LoVo (cell line): ENCODE measurements at places on chromosomes 3 and 15.
A peak's percentile ranks its signal among the peaks of the same experiment; 100 is the strongest.

- DNase-seq: no peak
Observed at GRCh38 chr3:123156276-123156995, 45.3 kb upstream of the SEC22A start.

DNA sequence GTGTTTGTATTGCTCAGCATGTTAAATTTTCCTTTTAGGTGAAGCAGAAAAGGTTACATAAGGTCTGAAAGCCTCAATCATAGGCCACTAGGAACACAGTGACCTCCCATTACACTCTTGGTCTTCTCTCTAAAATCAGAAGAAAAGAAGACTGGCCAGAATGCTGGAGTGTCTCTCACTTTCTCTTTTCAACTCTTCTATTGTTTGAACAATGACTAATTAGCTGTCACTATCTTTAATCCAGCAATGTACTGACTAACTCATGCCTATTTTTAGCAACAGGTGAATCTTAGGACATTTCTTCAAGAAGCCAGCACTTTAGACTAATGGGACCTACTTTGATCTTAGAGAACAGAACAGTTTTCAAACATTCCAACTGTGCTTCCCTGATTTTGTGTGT, 142.8 kb downstream of the TGFBR2 start:
- DNase-seq: peak; percentile 26

DNA sequence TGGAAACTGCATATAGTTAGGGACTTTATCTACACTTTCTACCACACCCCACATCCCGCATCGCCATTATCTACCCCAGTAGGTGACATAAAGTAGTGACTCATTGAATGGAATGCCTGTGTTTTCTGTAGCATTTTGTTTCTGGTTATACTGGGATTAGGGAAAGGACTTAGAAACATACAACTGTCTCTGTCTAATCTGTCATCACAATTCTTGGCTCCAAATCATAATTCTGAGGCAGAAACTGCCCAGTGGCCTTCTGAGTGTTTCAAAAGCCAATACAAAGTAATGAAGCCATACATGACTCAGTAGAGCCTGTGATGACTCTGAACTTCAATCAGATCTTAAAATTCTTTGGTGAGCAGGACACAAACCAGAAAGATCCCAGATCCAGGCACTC, 115.7 kb upstream of the CHRM5 start:
- DNase-seq: peak; percentile 68

DNA sequence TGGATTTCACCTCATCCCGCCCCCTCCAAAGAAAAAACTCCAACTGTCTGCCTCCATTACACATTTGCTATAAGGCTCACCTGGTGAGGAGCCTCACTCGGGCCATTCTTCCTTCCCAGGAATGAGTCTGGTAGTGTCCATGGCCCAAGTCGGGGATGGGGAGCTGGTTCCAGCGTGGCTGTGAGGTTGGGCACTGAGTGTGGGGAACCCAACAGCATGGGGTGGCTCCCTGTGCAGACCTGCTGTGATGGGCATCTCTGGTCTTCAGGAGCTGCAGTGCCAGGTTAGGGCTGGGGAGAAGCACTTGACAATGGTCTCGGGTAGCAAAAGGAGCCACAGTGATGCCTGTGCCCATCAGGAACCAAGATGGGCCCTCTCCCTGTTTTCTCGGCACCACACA, 39.2 kb downstream of the TMEM158 start:
- DNase-seq: no peak

DNA sequence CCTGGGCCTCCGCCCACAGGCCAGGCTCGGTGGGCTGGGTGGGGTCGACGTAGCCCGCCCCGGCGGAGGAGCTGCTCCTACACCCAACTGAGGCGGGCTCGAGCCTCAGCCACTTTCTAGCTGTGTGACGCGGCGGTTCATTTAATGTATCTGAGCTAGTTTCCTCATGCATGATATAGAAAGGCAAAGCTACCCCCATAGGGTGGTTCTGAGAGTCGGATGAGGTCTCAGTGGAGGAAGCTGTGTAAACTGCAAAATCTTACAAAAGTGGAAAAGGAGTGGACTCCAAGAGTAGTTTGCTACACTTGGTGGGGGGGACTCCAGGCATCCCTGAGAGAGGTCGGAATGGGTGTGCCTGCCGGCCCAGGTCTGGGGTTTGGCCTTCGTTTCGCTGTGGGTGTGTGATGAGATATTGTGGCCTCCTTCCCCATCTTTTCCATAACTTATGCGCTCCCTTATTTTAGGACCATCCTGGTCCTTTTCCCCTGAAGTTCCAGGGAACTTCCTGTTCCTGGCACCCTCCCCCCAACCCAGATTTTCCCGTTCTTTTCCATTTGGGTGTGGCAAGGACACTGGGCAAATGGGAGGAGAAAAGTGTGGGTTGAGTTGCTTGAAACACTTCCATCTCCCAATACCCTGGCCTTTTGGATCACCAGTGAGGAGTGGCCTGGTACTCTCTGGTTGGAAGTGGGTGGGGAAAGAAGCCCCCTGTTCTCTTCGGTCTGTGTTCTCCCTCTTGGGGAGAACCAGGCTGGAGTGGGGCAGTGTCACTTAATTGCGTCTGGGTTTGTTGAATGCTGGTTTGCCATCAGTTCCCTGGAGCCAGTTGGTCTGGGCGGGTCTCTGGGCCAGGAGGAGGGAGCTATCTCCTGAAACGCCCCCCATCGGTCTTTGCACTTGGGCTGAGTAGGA, 1.1 kb downstream of the PDIA5 start:
- DNase-seq: peak; percentile 16

DNA sequence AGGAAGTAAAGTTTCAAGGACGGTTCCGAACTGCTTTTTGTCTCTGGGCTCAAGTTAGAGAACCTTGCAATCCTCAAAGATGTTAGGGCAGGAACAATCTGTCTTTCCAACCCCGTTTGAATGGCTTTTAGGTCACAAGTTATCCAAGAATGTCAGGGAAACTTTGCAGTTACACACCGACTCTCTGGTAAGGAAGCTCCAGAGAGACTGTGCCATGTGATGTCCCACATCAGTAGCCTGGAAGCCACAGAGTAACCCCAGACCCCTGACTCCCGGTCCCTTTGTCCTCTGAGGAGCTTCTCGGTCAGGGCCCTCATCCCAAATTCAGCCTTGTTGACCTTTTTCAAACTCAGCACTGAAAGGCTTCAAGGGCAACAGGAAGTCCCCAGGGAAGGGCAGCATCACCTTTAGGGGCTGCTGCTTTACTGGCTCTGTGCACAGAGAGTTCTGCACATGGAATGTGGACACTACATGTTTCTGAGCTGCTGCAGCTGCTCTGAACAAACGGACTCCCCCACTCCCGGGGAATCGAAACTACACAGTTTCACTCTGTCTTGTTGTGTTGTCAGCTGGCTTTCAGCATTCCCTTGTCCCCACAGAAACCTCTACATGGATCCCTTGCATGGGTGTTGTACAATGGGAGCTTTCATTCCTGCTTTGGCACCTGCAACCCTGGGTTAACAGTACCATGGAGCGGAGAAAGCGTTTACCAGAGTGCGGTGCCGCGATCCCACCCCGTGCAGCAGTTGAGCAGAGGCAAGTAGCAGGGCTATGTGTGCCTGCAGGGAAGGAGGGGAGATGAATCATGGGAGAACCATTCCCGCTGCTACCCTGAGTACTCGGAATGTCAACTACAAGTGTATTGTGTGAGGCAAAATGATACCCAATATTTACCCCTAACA, 408.2 kb upstream of the THBS1 start:
- no peak for DNase-seq

DNA sequence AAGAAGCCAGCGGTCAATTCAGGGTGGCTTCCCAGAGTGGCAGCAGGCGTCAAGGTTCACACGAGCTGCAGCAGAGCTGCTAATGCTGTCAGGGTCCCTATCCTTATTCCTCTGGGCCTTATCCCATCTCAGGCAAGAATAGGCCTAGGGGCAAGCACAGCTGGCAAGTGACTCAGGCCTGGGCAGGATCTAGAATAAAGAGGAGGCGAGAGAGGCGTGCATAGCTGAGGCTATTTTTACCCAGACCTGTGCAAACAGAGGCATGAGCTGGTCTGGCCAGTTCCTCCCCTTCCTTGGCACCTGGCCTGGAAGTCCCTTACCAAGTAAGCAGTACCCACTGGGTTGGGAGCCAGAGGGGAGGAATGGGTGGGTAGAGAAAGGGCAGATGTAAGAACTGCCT, 12.2 kb upstream of the VIPR1 start:
- peak; percentile 87 for DNase-seq

DNA sequence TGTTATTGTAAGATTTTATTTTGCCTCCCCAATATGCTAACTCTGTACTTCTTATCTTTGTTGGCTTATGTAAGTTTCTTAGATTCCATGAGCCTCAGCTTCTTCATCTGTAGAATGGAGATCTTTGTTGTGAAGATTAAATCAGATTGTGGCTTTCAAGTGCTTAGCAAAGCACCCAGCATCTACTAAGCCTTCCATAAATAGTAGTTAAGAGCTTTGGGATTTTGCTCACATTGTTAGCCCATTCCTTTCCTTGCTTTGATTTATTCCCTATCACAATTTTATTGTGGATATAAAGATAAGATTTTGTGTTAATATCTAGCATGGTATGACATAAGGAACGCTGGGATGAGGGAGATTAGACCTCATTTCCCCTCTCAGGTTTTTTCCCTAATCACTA, 501.4 kb downstream of the PYDC2 start:
- DNase-seq: no peak

DNA sequence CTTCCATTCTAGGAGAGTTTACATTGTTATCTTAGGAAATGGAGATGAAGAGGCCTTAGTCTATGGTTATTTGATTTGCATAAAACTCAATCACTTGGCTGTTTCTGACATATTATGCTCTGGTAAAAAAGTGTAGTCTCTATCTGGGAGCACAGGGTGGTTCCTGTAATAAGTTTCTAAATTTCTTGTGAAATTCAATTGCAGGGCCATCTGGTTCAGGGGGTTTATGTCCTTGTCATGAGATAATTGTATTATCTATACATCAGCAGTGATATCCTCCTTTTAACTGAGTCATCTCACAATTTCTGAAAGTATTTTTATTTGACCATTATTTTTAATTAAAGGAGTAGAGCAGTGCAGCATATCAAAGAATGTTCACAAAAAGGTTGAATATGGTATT, 203.3 kb downstream of the MFSD1 start:
- no peak for DNase-seq

GRCh38 chr3:23183731-23184130, 19.4 kb upstream of the UBE2E2 start:
- DNase-seq: peak; percentile 63

- DNase-seq: no peak
Observed at GRCh38 chr3:196189566-196190347, 21.4 kb downstream of the ZDHHC19 start.

DNA sequence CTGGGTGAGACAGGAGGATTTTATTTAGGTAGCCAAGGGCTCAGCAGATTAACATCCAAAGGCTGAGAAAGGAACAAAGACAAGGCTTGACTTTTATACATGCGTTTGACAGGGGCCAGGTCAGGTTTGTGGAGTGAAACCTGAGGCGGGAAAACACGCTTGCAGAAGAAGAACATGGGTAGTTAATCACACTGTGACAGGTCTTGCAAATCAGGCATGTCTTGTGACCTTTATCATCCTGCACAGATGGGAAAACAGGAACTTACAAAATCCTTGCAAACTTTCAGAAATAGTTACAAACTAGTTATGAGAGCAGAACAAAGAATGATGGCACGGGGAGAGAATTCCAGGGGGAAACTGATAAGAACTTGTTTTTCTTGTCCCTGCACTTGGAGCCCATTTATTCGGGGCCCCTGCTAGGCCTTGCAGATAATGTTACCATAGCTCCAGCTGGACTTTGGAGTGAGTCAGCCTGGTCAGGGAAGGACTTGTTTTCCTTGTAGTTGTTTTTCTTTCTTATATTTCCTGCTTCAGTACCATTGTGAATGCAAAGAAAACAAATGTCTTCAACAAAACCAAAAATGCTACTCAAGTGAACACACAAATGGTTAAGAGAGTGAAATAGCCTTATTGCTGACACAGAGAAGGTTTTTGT, 965.9 kb upstream of the ROBO1 start:
- peak; percentile 76 for DNase-seq

GRCh38 chr3:185264849-185265553, 11.2 kb upstream of the EHHADH start:
- DNase-seq: no peak

DNA sequence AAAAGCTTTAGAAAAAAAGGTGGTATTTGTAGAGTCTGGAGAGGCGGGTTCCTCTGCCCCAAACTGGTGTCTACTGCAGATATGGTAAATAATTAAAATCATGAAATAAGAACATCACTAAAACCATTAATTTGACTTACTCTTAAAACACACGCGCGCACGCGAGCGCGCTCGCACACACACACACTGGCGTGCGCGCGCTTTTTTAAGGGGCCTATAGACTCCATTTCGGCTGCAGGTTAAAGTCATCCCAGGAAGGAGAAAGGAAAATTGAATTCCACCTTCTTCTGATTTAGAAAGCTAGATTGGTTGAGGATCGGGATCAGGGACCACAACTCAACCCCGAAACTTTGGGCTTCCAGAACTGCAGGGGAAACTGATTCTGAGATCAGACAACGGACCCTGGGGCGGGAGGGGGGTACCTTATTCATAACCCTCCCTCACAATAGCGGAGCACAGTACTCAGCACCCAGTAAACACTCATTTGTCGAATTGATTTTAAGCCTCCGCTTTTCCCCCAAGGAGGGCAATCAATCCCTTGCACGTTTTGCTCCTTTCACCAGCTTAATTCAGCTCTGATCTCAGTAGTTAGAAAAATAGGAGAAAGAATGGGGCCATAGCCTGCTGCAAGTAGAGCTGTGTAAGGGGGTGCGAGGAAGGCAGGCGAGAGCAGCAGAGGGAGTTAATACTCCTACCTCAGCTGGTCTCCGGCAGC, 509 bp upstream of the LRRC3B start:
- DNase-seq: no peak

- no peak for DNase-seq
Observed at GRCh38 chr3:124322966-124323365, 331.0 kb upstream of the ROPN1 start.

DNA sequence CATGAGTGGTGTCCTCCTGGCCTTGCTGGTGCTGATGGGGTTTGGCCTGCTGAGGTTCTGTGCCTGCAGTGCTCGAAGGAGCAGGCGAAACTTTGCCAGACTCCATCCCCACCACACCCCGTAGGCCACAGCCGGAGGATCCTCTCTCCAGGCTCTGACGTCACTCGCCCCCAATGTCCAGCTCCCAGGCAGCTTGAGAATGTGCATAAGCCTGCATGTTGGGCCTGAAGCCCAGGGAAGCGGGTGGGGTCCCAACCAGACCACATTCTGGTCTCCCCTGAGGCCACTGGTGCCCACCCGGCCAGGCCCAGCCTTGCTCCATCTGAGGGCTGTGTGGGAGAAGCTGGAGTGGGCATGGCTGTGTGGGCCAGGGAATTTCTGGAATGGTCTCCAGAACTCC, 109.8 kb downstream of the ASB7 start:
- peak; percentile 61 for DNase-seq

- no peak for DNase-seq
Observed at GRCh38 chr3:150030841-150031240, 60.1 kb upstream of the PFN2 start.
